ENCODE measurements at places on chromosomes 2 and 18. TPM values are rescaled to one million over a fixed set of nuclear protein-coding genes. Genes with fewer than 3 reads are reported as not detected.

- no peak for DNase-seq
These were observed 10.0 kb upstream of the GCA start for GRCh38 chr2:162333968-162334367.

DNA sequence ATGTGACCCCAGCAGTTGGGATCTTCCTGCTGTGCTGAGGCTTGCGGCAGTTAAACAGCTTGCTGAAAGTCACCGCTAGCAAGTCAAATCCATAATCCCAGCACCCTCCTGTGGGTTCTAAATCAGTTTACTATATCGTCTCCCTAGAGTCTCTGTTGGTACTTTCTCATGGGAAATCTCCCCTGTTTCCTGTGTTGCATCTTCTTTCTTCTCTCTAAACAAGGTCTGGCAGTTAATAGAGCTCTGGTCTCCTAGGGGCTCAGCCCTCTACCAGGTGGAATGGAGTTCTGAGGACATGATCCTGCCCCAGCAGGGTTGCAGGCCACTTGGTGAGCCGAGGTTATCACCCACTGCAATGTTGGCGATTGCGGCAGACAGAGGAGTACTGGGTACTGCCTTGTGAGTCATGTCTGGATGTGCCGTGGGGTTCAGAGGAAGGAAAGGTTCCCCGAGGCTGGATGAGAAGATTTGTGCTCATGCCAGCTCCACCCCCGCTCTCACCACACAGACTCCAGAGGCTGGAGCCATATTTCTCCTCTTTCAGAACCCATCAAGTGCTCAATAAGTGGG lies 59.4 kb upstream of the SIX2 start:
- no peak for DNase-seq

DNA sequence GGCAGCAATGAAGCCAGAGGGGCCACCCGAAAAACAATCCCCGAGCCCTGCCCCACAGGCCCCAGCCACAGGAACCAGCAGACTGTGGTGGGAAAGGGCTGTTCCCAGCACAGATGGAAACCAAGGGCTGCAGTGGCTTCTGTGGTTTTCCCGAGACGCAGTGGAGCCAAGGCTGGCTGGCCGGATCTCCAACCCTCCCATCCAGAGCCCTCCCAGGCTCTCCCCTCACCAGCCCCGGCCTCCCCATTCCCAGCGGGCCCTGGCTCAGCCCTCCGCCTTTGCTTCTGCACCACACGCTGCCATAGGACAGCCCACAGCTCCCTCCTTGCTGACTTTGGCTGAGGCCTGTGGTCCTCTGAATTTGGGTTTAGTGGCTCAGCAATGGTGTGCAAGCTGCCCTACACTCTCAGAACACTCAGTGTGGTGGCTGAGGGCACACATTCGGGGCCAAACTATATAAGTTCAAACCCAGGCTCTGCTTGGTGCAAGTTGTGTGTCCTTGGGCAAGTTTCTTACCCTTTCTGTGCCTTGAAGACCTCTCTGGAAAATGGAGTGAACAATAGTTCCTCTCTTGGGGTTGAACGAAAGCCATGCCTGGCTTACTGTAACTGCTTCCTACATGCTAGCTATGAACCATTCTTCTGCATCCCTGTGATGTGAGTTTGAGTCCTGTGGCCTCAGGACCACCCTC lies 200.1 kb downstream of the SMAD7 start:
- DNase-seq = no peak

Gene FRZB
- not detected for polyA plus RNA-seq

Gene MAPK4
- polyA plus RNA-seq = not detected

Gene ADCYAP1
- polyA plus RNA-seq = not detected

Data from CD4-positive, CD25-positive, alpha-beta regulatory T cell (primary cell).